Forelimb muscle (tissue), 1 donor: ENCODE measurements at places on chromosomes 2 and 18.

GRCh38 chr2:69946351-69947324 is 14.8 kb downstream of the ASPRV1 start:
- no peak for DNase-seq

- no peak for DNase-seq
These were observed 105.4 kb downstream of the DYM start for GRCh38 chr18:49355028-49355427.

DNA sequence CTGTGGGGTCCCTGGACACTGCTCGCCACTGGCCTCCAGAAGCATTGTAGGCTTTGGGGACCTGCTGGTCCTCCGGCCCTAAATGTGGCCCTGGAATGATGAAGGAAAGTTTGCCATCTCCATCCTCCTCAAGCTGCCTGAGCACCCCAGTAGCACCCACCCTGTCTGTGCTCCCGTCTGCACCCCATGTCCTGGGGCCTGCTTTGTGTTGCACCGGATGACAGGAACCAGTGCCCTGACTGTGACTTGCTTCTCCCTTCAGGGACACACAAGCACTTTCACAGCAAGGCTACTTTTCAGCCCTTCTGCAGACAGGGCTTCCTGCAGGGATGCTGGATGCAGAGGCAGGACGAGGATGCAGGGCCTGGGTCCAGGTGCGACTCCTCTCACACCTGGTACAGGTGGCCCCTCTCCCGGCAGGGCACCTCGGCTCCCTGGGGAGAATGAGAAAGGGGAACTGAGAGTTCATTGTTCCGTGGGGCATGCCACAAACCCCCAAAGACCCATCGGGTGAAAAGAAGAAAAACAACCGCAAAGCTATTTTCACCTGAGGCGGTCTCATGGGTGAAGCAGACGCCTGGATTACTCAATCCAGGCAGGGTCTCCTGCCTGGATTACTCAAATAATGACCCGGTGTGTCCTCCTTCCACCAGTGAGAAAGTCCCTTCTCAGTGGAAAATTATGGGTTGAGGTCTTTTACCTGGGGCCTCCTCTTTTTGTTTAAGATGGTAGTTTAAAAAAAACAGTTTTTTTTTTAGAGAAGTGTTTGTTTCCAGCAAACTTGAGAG is 74.9 kb downstream of the LONRF2 start:
- no peak for DNase-seq

GRCh38 chr2:238954841-238955591 is 107.1 kb downstream of the TWIST2 start:
- DNase-seq: no peak

GRCh38 chr2:644871-645270 is 32.3 kb downstream of the TMEM18 start:
- DNase-seq: no peak

GRCh38 chr2:160321006-160321405 is 120.9 kb upstream of the ITGB6 start:
- DNase-seq: no peak

GRCh38 chr2:114022360-114023085 is 132.6 kb downstream of the ACTR3 start:
- DNase-seq: no peak

- no peak for DNase-seq
These were observed 47.3 kb downstream of the MEX3C start for GRCh38 chr18:51150113-51150700.

- no peak for DNase-seq
These were observed 94.9 kb upstream of the PAPOLG start for GRCh38 chr2:60661073-60661738.

GRCh38 chr2:237413777-237414661 is at the start of gene COL6A3:
Gene COL6A3 (minus strand): TSS chr2:237414164. CDS start chr2:237396817, 17,347 bp downstream.
- peak; percentile 76 for DNase-seq

DNA sequence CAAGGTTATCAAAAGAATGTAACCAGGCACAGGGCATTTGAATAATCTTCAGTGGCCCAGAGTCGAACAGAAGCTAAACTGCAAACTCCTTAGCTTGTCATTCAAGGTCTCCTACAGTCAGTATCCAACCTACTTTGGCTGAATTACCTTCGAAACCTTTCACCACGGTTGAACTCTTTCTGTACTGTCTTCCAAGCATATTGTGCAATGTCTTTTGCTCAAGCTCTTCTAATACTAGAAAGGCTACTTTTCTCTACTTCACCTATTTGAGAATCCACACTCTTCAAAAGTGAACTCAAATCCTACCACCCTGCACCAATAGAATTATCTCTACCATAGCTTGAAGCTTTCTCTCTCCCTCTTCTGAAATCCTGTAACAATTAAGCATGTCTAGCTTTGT is 142.9 kb downstream of the NR4A2 start:
- DNase-seq: no peak

DNA sequence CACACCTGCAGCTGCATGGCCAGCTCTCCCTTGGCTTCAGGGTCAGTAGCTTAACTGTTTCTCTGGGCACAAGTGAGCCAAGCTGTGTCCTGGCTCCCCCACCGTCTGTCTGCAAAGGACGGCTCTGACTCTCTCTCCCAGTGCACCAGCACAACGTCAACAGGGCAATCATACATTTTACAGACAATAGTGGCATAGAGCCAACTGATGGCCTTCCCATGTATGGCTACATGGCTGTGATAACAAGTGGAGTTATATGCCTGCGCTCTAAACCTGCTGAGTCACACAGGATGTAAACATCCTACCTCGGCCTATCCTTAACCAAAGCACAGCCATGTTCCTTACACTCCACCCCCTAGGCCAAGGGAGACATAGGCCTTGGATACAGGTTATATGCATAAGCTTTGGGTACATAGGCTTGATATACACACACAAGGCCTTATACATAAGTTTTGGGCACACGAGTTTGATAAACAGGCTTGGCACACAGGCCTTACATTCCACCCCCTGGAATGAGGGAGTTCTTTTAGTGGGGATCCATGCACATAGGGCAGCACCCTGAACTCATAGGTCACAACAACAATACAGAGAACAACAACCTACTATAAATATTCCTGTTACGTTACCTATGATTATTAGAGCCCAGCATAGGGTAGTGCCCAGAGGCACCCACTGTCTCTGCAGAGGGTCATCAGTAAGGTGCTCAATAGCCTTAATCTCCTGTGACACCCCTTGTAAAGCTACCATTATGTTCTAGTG is 17.7 kb downstream of the PHOSPHO2 start:
- no peak for DNase-seq

- DNase-seq: no peak
These were observed 3.6 kb downstream of the TEX51 start for GRCh38 chr2:126902152-126902835.

GRCh38 chr18:23833714-23834113 is 144.5 kb downstream of the LAMA3 start:
- no peak for DNase-seq

DNA sequence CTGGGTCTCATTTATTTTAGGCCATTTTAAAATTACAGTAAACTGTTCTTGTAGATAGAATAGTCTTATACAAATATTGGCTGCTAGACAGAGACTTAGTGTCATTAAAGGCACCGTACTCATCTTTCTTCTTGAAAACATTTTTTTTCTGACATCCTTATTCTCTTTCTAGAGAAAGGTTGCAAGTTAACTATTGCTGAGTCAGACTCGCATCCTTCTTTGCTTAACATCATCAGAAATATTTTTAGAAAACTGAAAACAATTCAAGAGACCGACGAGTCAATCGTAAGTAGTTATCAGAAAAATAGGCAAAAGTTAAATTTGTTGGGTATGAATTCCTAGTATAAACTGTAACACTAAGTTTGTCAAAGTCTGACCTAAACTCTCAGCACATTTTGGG is 72.2 kb downstream of the HNMT start:
- DNase-seq: no peak

DNA sequence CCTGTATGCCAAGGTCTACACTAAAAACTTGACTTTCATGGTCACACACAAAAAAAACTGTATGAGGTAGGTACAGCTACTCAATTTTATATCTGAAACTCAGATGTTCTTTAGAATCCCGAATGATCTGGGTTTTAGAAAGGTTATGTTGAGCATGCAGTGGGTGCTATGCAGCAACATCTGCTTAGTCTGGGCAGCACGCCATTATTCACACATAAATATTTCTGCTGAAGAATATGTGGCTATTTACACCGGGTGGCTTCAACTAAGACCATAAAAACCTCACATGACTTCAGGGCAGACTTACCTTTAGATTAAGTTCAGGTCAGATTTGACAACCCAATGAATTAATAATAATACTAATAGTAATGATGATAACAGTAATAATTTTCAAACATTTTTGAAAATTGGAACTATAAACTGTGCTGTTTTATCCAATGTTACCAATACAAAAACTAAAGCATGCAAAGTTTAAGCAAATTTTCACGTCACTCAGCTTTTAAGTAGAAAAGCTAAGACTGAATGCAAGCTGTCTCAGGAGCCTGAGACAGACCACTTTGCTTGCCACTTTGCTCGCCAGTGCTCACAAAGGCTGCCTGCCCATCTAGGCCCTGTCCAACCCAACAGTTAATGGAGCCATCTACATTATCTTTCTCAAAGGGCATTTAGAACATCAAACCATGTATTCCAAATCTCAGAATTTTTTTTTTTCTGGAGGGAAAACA is 292.0 kb downstream of the CNTNAP5 start:
- DNase-seq: peak; percentile 17

DNA sequence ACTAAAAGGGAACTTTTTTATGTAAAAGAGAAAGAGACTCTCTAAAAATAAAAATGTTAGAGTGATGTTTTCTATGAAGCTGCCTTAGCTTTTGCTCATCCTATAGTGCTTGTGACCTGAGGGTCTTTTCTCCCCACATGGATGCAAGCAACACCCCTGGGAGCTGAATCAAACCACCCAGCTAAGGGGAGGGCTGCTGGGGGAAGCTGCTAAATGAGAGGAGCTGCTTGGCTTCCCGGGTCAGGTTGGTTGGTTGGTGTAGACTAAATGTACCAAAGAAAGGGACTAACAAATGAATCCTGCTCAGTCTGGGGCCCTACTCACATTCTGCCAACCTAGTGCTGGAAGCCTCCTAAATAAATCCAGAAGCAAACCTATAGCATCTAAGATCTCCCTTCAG is 35.0 kb downstream of the AFF3 start:
- DNase-seq: no peak

- no peak for DNase-seq
These were observed 119.1 kb upstream of the NCK2 start for GRCh38 chr2:105625632-105626031.

DNA sequence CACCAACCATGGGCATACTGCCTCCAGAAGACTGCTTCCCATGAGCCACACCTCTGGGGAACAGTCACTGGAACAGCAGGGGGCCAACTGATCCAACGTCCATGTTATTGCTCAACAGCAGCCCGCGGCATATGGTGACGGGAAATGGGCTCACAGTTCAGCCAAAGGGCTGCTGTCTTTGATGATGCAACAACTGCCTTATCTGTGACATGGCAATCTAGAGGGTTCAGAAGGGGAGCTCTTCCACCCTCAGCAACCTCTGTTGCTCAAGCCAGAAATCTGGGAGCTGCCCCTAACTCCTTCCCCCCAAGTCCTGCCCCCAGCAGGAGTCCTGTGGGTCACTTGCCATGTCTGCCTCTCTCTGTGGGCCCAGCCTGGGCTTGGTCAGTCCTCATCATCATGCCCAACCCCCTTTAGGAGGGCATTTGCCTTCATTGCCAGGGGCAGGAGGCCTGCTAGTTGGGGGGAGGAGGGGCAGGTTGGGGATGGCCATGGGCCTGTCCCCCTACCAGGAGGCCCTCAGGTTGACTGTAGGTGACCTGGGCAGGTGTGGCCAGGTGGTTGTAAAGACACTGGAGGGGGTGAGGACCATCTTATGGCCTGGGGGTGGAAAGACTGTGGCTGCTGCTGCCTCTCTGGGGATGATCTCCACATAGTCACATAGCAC is 212.9 kb downstream of the CYP26B1 start:
- no peak for DNase-seq

DNA sequence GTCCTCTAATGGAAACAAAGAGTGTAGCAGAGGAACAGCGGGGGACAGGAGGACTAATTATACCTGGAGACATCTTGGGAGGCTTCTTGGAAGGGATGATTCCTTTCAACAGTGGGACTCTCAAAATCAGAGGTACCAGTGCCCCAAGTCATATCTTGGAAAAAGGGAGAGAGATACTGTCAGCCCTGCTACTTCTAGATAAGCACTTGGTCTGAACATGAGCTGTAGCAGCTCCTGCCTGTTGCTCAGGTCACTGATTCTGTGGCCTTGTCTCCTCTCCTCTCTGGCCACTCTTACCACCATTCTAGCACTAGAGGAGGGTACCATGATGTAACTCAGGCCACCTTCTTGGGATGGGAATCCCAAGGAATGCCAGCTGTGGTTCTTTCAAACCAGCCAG is 54.5 kb downstream of the MFSD6 start:
- no peak for DNase-seq

DNA sequence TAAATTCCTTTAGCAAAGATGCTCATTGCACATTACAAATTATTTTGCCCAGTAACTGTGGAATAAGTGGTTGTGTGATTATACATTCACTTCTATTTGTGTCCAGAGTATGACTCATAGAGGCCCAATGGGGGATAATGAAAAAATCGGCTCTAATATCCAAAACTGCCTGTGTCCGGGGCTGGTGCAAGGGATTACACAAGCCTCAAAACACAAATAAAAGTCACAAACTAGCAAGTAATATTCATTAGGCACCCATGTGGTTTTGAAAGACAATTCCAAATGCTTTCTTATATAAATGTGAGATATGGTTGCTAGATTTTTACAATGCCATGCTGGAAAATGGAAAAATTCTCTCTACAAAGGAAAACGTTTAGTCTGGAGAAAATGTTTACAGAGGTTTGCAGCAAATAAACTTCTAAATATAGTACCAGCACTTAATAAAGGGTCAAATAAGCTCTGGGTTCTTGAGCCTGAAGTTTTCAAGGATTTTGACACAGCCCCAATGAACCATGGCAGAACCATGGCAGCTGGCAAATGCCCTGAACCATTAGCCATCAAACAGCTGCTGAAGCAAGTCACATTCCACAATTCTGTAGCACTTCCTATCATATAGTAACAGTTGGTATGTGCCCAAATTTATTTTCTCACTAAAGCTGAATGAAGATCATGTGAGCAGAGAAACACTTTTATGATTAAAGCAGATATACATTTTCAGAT is 40.5 kb downstream of the IRS1 start:
- DNase-seq: no peak

DNA sequence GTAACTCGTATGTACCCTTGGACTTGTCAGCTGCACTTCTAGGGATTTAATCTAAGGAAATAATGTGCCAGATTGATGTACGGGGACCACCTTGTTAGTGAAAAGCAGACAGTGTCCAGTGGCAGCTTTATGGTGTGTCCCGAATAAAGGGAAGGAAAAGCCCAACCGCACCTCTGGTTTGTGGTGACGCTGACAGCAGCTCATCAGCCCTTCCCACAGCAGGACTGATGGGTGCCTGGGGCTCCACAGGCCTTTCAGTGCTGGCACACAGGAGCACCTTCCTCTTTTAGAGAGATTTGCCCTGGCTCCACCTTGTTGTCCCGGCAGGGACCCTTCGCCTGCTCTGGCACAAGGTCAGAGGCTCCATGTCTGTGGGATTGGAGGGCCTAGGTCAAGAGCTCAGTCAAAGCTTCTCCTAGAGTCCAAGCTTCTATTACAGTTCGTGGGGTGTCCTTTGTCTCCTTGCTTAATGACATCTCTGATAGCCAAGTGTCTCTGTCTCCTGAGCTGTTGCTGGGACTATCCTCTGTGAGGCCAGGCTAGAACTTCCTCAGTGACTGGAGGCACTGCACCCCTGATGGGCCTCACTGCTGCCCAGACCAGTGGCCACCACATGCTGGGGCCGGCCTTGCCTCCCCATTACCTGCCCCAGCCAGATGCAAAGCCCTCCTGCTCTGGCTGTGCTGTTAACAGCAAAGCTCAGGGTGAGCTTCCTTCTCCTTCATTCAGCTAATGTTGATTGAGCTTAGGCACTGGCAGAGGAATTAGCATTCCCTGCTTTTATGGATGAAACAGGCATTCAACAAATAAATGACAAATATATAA is 33.0 kb upstream of the SCLY start:
- DNase-seq: no peak
